Activated B cell treated with CpG ODN at 0.5 μM for 24 hours (primary cell): ENCODE measurements at places on chromosomes 4 and X. TPM values are rescaled to one million over a fixed set of nuclear protein-coding genes. Genes with fewer than 3 reads are reported as not detected.

DNA sequence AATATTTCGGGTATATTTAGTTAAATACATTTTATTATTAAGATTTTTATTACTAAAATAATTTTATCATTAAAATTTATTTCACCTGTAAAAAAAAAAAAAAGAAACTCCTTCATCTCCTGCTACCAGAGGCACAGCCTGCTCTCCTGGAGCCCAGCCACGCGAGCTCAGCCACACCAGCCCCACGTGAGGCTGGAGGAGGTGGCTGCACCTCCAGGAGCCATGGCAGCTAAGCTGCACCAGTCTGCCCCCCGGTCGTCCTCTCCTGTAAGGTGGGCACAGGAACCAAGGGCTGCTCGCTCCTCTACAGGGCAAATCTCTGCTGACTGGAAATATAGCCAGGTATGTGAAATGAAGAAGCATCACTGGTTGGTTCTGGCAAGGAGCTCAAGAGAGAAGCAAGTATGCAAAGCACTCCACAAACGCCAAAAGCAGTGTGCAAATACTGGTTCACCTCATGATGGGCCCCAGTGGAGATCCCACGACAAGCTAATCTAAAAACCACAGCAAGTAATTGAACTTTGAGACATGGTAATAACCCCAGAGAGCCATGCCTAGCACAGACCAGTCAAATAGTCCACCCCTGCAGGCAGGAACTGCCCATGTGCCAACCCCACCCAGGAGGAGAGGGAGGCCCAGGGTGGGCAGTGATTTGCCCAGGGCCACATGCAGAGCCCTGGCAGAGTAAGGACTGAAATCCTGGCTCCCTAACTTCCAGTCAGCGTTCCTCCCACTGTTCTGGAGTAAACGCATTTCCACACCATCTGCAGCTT lies 90.1 kb downstream of the WFS1 start:
- no peak for DNase-seq

- DNase-seq: no peak
Observed at GRCh38 chr4:103425406-103425805, 227.3 kb upstream of the CENPE start.

GRCh38 chrX:107324493-107325310 lies 118.3 kb downstream of the DNAAF6 start:
- DNase-seq: no peak

GRCh38 chr4:27846951-27847350 lies 986.3 kb downstream of the STIM2 start:
- DNase-seq: no peak

GRCh38 chr4:2812612-2813354 lies 19.9 kb downstream of the SH3BP2 start:
- DNase-seq: no peak

DNA sequence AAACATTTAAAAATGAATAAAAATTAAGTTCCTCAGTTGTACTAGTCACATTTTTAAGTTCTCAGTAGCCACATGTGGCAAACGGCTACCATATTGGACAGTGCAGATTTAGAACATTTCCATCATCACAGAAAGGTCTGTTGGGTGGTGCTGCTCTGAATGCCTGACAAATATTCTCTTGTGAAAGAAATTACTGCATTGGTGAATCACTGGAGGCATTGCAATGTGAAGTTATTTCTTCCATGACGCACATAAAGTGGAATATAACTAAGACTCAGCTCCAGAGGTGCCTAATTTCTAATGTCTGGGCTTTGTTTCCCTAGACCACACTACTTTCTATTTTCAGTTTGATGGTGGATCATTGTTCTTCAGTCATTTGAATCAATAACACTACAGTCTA lies 44.9 kb downstream of the CLNK start:
- no peak for DNase-seq

DNA sequence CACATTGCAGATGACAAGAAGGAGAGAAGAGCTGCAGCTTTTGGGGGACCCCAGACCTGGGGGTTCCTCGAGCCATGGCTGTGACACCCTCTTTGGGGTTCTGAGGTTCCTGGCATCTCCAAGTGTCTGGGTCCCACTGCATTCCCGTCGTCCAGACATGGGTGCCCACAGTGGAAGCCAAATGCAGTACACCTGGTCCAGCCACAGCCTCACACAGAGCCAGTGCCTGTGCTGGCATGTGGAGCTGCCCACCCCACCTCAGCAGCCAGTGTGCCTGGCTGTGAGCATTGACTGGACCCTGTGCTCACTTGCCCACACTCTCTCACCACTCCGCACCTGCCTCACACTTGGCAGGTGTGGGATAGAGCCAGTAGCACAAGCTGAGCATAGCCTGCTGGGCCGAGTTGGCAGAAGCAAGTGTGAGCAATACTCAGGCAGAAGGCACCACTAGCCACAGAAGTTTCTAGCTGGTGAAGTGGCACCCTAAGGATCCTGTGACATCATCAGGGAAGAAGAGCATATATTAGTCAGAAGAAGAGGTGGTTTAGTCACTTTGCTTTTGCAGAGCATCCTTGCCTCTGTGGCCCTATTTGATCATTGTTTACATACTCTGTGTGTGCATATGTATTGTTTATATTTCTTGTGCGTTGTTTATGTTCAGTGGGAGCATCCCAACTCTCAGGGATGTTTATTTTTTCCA lies 65.0 kb upstream of the MAGEB2 start:
- no peak for DNase-seq

- DNase-seq: no peak
Observed at GRCh38 chrX:13153796-13154195, 109.4 kb upstream of the FAM9C start.

GRCh38 chr4:106583567-106583966 lies 215.0 kb upstream of the GIMD1 start:
- no peak for DNase-seq

DNA sequence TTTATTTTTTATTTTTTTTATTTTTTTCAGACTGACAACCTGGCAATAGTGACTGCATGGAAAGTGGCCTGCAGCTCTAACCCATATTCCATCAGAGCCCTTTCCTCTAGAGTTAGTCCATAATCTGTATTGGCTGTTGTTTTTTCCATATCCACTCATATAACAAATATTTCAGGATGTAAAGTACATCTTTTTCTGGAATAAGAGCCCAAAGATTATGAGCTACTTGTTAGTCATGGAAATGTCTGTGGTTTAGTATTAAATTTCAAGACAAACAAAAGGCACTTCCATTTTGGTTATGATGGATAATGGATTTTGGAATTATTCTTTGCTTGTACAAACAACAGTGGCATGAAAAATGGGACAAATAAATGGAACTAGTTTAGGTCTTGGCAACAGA lies 296.0 kb upstream of the HS3ST1 start:
- no peak for DNase-seq

- DNase-seq: no peak
Observed at GRCh38 chr4:126583509-126583908, 1049.2 kb upstream of the INTU start.

GRCh38 chr4:176011529-176011928 lies 54.1 kb upstream of the WDR17 start:
- no peak for DNase-seq

DNA sequence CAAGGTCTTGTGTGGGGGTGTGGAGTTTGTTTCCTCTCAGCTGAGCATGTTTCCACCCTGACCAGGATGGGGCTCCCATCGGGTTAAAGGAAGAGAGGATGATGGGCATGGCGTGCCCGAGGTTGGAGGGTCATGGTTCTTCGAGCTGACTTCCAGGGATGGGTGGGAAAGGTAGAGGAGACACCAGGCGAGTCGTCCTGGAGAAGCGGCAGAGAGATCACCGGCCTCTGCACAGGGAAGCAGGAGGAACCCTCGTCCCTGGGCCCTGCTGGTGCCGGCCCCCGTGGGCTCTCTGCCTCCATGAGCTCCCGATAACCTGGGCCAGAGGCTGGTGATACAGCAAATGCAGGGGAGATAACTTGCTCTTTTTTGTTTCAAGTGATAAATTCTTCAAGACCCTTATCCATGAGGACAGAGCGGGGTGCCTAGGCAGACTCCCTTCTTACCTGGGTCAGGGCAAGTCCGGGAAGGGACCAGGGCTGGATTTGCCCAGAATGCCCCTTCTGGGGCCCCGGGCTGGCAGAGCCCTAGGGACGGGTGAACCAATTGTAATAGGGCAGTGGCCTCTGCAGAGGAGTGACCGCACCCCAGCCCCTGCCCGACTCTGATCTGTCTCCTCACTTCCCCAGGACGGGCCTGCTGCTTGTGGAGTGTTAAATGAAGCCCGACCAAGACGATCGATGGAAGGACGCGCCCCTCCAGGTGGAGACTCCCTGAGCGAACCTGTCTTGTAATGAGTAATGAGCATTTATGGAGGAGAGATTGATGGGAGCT lies 63.0 kb downstream of the CPZ start:
- DNase-seq: no peak

DNA sequence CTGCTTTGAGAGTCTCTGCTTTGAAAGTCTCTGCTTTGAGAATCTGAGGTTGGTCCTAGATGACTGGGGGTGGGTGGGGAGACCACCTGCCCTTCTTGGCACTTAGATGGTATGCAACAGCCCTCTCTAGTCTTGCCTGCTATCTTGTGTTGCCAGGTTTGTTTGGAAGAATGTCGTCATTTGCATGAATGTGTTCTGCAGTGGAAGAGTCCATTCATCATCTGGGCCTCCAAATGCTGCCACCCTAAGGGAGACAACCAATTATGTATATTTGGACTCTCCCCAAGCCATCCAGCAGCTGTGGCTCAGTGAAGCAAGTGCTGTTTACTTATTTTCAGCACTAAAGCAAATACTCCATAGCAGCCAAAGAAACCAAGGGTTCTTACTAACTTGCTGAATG lies 44.6 kb upstream of the TRPC5OS start:
- DNase-seq: no peak

DNA sequence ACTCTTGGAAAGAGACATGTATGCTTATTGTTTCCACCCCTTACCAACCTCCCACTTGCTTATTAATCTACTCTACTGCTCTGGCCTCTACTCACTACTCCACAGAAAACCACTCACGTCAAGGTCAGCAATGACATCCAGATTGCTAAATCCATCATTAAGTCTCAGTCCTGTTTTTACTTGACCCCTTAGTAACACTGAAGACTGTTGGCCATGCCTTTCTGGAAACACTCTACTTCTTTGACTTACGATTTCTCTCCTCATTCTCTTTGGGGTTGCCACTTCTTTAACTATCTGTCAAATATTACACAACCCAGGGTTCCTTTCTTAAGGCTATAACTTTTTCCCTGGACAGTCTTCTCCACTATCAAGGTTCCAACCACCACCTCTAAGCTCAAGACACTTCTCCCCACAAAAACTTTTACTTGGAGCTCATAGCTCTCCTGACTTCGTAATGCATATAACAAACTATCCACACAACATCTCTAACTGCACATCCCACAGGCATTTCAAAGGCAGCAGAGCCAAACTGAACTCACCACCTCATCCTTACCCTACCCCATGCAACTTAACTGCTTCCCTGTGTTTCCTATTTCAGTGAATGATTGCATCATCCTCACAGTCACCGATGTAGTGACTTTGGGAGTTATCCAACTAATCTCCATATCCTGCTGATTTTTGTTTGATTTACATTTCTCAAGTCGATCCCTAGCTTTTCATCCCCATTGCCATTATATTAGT lies 15.8 kb upstream of the MAGEA4 start:
- DNase-seq: no peak

- no peak for DNase-seq
Observed at GRCh38 chr4:80012291-80012690, 60.7 kb downstream of the ANTXR2 start.

- no peak for DNase-seq
Observed at GRCh38 chrX:76147106-76147505, 25.8 kb upstream of the PBDC1 start.

DNA sequence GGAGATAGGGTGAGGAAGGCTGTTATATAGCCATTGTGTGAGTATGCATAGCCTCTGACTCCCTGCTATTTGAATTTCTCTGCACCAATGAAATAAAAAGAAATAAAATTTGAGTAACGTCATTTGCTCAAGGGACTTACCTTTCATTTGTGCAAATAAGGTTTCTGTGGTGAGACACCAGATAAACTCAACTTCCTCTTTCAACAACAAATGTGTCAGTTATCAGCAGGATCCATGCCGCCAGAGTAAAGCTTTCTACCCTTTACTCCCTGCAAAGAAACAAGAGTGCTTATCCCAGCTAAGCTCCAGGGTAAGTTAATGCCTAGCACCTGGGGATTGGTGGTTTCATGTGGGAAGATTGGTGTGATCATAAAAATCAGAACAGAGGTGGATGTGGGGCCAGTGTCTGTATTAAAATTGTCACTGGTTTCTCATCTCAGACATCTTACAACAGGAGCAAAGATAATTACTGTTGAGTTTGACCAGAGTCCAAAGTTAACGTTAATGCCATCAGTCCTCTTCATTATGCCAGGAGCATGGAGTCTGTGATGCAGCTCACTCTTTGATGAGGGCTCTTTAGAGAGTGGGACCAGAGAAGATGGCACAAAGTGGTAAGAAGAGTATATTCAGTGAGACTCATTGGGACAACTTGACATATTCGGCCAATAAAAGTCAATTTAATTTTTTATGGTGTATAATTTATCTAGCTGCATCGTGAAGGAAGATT lies at the start of gene P2RY10:
Gene P2RY10, plus strand, starts transcription at position 206 of the 727 bp plus-strand sequence. CDS start 15,130 bp downstream, outside the sequence.
- DNase-seq: no peak

GRCh38 chr4:121011780-121012340 lies 60.5 kb downstream of the NDNF start:
- DNase-seq: no peak

DNA sequence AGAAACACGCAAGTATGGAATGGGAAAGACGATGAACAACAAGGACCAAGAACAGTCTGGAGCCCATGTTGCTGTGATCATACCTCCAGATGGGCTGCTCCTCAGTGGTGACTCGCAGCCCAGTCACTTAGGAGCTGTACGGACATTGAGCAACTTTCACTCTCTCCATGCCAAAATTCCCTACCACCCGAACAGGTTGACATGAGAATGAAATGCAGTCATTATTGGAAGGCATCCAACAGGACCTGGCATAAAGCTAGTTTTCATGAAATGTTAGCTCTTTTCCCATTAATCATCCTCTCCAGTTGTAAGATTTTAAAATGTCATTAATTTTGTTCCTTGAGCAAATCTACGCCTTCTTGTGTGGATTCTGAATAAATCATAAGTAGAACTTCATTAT lies 82.7 kb upstream of the GPM6B start:
- no peak for DNase-seq

GRCh38 chr4:73421708-73422457 lies 14.1 kb upstream of the AFP start:
- DNase-seq: no peak

DNA sequence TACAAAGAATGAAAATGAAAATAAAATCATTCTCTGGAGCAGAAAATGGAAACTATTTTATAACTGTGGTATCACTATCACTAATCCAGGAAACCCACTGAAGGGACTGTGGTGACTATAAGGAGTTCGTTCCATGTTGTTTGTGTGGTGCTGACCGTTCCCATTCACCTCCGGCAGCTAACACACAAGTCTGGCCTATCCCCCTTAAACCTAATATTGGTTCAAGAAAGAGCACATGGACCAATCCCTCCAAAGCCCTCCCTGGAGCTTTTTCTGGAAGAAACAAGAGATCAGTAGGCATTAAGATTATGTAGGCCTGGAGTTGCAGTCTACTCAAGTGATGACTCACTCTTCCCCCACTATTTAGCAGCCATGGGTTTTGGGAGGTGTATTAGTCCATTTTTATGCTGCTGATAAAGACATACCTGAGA lies 25.9 kb upstream of the FAM241A start:
- DNase-seq: no peak

C4orf36 gene
- not detected in 2 replicates for total RNA-seq

CEP135 gene
- 24.7 and 30.2 TPM in 2 replicates for total RNA-seq

FAM114A1 gene
- 3.3 and 4.5 TPM in 2 replicates for total RNA-seq

DMP1 gene
- not detected in 2 replicates for total RNA-seq
